ENCODE measurements at places on chromosomes 7 and 10. TPM values are rescaled to one million over a fixed set of nuclear protein-coding genes. Genes with fewer than 3 reads are reported as not detected.

Gene MEOX2
- total RNA-seq: 11.1 TPM

Gene RHBDD2
- total RNA-seq: 60.0 TPM

DNA sequence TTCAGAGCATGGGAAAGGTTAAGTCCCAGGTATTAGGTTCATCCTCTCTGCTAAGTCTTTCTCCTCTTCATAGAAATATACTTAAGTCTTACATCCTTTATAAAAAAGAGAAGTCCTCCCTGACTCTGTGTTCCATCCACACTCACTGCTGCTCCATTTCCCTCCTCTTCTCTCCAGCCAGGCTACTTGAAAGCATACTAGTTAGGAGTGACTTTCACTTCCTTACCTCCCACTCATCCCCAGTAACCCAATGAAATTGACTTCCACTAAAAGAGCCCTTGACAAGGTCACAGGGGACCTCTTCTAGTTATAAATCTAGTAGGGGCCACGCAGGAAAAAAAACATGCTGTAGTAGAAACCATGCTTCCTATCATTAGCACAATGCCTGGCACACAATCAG is 133.1 kb upstream of the AGK start:
- no peak for DNase-seq

DNA sequence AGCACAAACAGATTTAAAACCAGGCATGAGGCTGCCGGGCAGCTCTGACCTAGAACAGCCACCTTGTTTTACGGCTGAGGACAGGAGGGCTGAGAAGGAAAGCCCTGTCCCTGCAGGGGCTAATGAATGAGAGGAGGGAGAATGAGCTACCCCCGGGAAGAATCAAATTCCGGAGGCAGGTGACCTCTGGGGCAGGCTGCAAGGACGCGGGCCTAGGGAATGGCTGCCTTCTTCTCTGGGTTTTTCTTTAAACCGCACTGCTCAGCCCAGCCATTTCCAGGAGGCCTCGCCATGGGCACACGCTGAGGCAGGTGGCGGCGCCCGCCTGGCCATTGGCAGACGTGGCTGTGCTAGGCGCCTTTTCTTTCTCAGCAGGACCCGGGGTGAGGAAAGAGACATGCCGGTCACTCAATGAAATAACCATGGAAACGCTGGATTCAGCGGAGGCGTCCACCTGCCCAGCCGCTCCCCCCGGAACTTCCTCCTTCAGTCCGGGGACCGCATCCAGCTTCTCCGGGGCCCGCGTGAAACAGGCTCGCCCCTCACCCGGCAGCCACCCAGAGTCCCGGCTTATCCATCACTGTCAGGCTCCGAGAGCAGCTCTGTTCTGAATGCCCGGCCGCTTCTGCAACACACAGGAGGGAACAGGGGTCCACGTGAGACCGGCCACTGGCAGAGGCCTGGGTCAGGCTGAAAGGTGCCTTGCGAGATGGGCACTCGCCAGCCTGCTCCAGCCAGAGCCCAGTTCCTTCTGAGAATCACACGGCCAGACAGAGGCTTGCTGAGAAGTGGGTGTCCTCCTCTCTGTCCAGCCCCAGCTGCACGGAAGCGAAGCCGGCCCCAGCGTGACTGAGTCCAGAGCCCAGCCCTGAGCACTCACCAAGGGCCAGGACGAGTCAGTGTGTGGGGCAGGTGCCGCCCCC is 82.1 kb downstream of the PDGFA start:
- DNase-seq: no peak

GRCh38 chr10:120177330-120177729 is 279.7 kb upstream of the PLPP4 start:
- DNase-seq: no peak

Data from right atrium auricular region (tissue), 2 donors.